ENCODE measurements at places on chromosomes 16 and 17.

DNA sequence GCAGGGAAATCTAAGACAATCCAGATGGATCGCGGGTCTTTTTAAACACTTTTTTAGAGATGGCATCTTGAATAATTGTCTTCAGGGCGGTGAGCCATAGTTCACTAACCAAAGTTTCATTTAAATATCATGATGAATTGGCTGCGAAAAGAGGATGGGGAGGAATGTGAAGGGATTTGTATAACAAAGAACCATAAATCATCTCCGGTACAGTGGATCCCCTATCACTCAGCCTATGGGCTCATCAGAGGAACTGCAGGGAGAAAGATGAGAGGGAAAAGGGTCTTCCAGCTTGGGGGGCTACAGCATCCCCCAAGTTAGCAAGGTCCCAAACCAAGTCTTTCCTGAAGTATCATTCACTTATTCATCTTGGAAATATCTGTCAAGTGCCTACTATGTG, 16.7 kb upstream of the DDX52 start:
- no peak for DNase-seq

- no peak for DNase-seq
These were observed 59.4 kb upstream of the XYLT1 start for GRCh38 chr16:17529982-17530760.

DNA sequence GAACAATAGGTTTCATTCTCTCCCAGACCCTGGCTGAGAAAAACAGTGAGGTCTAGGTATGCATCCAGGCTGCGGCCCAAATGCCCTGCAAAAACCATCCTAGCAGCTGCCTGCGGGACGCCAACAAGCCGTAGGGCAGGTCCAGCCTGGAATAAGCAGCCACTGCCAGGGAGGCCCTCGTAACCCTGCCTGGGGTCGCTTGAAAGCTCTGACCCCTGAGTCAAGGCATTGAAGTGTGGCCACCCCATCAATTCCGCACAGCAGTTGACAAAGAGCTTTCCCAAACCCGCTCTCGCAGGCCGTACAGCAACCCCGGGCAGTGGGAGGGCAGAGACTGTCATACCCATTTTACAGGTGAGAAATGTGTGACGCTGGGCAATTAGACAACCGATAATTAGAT, 11.1 kb downstream of the TRPV1 start:
- DNase-seq, result no peak

DNA sequence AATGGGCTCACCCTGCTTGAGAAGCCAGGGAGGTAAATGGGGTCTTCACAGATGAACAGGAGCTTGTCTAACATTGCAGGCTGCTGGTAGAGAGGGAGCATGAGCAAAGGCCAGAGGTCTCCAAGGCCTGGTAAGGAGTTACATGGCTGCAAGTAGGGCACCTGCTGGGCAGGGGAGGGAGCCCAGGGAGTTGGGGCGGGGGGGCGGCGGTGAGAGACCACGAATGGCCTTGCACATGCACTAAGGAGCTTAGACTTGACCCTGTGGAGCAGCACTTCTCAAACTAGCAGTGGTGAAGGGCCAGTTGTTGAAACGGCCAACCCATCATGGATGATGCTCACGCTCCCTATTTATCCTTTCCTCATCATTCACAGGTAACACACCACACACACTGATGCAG, 38.4 kb downstream of the ERN1 start:
- no peak for DNase-seq

DNA sequence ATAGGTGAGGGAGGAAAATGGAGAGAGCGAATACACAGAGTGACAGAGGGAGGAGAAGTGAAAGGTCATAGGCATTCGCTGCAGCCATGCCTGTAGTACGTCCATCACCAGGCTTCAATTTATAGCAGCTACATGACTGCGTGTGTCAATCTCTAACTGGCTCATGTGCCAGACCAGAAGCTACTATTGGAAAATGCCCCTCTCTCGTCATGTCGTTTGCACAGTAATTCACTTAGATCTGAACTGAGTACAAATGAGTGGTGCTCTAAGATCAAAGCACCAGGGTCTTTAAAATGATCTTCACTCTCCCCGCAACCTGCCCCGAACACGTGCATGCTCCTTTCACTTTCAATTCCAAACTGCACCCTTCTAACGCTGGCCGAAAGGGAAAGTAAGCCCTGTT, 51.3 kb downstream of the ADCY9 start:
- DNase-seq, result no peak

Measured in T-helper 1 cell (primary cell).